ENCODE measurements at places on chromosomes 16 and 17.

DNA sequence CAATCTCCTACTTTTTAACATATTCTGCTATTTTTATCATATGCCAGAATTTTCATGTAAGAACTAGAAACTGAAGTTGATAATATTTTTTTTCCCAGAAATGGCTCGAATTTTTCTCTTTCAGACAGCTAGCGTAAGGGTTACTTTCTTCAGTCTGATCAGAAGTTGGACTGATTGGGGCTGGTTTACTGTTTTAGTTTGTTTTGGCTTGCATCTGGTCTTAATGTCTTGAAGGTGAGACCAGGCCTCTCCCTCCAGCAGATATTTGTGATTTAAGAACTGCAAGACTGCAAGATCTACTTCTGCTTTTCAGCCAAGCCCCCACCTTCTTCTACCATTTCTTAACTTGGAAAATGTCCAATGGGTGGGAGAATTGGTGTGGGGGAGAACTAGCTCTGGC is 266.4 kb downstream of the HAPSTR1 start:
- DNase-seq = no peak

GRCh38 chr16:22357635-22357971 is 16.8 kb downstream of the CDR2 start:
- DNase-seq = no peak

DNA sequence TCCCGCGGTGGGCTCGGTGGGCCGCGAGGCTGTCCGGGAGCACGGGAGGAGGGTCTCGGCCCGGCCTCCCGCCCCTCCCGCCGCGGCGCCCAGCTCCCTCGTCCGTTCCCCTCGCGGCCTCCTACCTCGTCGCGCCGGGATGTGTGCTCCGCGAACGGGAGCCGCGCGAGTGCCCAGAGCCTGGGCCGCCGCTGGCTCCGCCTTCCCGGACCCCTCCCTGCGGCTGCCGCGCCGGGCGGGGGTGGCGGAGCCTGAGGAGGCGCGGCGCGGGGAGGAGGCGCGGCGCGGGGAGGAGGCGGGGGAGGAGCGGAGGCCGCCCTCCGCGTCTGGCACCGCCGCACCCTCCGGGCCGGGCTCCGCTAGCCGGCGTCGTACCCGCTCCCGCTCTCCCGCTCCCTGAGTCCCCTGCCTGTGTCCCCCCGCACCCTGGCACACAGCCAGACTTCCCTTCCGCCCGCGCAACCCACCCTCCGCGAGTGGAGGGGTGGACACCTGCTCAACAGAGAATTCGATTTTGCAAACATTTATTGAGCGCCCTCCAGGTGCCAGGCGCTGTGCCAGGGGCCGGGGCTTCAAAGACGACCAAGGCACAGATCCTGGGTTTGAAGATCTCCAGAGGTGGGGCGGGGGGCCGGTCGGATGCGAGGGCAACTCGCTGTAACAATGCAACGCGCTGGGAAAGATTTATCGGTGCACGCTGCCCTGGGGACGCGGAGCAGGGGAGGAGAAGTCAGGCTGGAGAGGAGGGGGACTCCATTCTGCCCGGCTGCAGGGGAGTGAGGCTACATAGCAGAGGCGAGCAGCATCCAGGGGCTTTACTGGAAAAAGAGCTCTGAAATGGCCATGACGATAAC is at the start of gene MPP3:
TSS of gene MPP3 (minus strand) at position 171 of the 854 bp plus-strand sequence. CDS start 1,240 bp downstream, outside the sequence.
- peak; percentile 46 for DNase-seq

GRCh38 chr16:85372627-85373372 is 240.3 kb upstream of the GSE1 start:
- DNase-seq = peak; percentile 81
